Dorsolateral prefrontal cortex (tissue), 122 donors: ENCODE measurements at places on chromosomes 16 and 17.

- no peak for DNase-seq
Measured at GRCh38 chr17:61766520-61766919, 96.8 kb downstream of the BRIP1 start.

DNA sequence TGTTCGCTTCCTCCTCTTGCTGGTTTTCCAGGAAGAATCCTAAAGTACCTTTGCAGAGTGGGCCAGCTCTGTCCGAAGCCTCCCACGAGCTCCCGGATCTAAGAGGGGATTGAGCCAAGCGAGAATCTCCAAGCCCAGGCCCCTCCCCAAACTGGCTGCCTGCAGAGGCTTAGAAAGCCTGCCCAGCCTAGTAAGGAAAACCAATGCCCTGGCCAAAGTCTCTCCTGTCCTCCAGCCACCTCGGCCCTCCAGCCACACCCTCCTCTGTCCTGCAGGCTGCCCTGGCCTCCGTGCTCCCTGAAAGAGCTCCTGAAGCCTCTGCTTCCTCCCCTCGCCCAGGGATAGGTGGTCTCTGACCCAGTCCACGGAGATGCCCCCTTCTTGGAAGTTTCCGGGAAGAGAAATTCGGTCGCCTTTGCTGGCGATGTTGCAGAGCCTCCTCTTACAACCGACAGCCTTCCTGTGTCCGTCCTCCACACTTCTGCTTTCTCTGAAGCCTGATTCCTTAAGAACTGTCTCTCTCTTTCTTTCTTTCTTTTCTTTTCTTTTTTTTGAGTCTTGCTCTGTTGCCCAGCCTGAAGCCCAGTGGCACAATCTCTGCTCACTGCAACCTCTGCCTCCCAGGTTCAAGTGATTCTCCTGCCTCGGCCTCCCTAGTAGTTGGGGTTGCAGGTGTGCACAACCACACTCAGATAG lies 54.9 kb upstream of the TOB1 start:
- DNase-seq = no peak

- DNase-seq = no peak
Measured at GRCh38 chr17:32461853-32462617, 17.7 kb downstream of the PSMD11 start.

DNA sequence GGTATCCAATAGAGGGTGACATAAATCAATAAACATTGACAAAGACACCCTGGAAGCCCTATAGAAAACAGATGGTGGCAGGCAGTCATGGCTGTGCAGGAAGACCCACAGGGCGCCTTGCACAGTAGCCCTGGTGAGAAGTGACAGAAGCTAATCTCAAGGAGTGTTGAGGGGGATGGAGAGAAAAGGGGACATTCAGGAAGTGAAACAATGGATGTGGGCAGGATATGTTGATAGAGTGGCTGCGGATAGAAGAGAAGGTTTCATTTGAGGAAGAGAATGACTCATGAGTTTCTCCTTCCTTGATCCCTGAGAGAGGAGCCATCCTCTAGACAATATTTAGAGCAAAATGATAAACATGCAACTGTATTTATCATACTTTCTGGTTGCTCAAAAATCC lies 468.8 kb upstream of the HSBP1 start:
- no peak for DNase-seq

DNA sequence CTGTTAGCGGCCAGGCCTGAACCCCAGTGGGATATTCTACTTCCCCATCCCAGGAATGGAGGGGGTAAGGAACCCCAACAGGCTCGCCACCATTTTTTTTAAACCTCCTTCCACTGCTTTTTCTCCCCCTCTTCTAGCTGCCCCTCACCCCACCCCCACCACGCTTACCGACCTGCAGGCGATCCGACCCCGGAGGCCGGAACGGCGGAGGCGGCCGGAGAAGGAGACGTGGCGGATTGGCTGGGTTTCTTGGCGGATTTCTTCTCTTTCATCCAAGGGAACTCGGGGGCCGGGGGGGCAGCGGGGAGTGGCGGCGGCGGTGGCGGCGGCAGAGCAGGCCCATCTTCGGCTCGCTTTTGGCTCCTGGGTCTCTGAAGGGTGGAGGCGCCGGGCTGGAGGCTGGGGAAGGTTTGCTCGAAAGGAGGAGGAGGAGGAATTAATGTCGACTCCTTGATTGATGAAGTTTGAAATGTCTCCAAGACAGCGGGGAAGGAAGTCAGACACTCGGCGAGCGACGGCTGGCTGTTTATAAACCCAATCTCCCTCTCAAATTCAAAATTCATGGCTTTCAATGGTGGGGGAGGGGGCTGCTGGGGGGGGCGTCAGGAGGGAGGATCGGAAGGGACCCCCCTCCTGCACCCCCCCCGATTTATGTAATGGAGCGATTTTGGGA lies 424 bp downstream of the HOXB2 start:
- DNase-seq = no peak
